ENCODE measurements at places on chromosomes 6 and 20.

DNA sequence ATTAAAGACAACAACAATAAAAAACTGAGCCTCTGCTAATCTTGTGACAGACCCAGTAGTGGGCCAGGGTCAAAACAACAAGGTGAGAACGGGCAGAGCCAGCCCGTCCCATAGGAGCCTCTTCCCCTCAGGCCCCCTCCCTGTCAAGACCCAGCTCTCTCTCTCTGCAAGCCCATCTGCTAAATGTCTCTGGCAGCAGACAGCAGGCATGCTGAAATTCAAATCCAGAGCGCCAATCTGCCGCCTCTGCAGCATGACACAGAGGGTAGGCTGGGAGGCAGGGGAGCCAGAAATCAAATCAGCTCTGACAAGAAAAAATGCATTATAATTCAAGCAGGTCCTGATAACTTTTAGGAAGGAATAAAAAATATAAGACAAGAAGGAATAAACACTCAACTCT, 26.3 kb downstream of the METTL24 start:
- DNase-seq, result no peak

DNA sequence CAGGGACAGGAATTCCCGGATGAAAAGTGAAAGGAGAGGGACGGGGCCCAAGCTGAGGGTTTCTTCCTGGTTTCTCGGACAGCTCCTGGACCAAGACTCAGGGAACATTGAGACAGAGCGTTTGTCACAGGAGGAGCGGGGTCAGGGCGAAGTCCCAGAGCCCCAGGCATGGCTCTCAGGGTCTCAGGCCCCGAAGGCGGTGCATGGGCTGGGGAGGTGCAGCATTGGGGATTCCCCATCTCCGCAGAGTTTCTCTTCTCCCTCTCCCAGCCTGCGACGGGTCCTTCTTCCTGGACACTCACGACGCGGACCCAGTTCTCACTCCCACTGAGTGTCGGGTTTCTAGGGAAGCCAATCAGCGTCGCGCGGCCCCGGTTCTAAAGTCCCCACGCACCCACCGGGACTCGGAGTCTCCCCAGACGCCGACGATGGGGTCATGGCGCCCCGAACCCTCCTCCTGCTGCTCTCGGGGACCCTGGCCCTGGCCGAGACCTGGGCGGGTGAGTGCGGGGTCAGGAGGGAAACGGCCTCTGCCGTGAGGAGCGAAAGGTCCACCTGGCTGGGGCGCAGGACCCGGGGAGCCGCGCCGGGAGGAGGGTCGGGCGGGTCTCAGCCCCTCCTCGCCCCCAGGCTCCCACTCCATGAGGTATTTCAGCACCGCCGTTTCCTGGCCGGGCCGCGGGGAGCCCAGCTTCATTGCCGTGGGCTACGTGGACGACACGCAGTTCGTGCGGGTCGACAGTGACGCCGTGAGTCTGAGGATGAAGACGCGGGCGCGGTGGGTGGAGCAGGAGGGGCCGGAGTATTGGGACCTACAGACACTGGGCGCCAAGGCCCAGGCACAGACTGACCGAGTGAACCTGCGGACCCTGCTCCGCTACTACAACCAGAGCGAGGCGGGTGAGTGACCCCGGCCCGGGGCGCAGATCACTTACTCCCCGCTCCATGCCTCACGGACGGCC, 54.6 kb upstream of the POLR1H start:
- no peak for DNase-seq

DNA sequence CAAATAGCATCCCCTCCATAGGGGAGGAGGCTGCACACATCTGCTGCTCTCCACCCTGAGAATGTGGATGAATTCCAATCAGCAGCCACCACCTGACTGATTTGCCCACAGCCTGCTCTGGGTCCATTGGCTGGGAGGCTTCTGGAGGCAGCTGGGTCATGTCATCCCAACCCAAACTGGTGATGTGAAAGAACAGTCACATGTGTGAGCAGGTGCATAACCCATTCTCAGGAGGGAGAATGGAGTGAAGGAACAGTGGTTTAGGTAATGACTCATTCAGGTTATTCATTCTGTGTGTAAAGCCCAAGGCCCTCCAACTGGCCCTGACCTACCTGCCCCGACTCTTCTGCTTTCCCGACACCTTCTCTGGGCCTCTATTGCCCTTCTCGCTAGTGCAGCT, 90.9 kb upstream of the GCM1 start:
- no peak for DNase-seq

DNA sequence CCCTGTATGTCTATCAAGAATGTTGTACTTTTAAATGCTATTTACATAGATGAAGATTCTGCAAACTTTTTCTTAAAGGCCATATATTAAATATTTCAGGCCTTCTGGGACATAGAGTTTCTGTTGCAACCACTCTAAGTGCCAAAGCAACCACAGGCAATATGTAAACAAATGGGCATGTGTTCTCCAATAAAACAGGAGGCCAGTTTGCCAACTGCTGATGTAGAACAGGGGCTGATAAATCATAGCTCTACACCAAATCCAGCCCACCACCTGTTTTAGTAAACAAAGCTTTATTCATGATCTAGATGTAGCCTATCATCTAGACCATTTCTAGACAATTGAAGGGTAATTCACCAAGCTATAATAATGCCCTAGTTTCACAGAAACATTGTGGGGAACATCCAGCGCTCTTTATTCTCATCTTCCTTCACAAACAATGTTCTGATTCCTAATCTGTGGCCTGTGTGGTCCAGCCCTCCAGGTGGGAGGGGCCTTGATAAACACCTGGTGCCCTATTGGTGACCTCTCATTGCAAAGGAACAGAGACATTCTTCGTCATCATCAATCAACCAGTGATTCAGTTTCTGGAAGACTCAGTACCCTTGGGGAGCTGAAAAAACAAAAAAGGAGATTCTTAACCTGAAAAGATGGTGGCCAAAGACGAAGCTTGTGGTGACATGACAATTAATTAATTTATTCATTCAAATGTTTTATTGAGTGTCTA, 80.2 kb downstream of the PREP start:
- peak; percentile 36 for DNase-seq

DNA sequence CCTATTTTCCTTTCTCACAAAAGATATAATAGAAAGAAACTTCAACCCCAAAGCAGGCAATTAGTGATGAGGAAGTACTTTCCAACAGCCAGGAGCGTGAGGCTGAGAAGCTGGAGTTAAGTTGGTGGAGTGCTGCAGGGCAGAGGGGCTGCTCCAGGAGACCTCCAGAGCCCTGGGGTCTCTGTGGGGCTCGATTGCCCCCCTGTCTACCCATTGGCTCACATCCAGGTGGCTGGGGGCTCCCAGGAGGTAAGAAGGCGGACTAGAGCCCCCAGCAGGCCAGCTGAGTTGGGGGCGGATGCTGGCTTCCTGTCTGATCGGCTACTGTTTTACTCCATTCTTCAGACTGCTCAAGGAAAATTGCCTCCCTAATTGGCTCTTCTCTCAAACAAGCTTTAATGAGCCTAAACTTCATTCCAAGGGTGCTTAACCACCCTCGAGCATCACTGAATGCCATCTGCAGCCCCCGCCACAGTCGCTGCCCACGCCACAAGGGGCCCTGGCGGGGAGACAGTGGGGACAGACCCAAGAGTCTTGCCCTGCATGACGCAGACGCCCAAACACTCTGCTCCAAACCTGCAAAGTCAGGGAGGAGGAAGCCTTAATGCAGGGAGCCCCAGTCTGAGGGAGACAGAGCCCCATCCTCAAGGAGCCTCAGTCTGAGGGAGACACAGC, 78.6 kb downstream of the MDGA1 start:
- DNase-seq, result no peak

- DNase-seq, result no peak
Measured at GRCh38 chr20:24915440-24915839, 33.6 kb upstream of the CST7 start.

- DNase-seq, result no peak
Measured at GRCh38 chr6:98041921-98042320, 758.9 kb upstream of the MMS22L start.

GRCh38 chr20:22499515-22500166, 84.7 kb downstream of the FOXA2 start:
- peak; percentile 87 for DNase-seq

DNA sequence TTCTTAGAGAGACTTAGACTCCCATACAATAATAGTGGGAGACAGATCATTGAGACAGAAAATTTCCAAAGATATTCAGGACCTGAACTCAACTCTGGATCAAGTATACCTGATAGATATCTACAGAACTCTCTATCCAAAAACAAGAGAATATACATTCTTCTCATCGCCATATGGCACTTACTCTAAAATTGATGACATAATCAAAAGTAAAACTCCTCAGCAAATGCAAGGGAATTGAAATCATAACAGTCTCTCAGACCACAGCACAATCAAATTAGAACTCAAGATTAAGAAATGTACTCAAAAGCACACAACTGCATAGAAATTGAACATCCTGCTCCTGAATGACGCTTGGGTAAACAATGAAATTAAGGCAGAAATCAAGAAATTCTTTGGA, 28.7 kb downstream of the PERP start:
- DNase-seq, result no peak

GRCh38 chr20:35216541-35216940, 9.9 kb upstream of the MMP24 start:
- DNase-seq, result no peak

DNA sequence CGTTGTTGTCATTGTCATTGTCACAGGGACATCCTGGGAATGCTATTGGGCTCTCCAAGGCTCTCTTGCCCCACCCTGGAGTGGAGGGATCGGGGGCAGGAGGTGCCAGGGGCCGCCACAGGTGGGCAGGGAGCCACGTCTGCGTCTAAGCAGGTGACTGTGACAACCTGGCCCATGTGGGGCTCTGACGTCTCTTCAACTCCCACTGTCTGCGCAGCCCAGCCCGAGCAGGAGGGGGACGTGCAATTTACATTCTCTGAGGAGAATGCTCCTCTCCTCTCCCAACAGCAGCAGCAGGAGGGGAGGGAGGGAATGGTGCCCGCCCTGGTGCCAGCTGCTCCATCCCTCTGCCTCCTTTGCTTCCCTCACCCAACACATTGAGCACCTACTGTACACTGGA, 50.1 kb downstream of the GRM4 start:
- no peak for DNase-seq

- DNase-seq, result no peak
Measured at GRCh38 chr6:73418081-73418741, 23.6 kb downstream of the DDX43 start.

GRCh38 chr6:52539607-52540006, 37.3 kb downstream of the TRAM2 start:
- DNase-seq, result no peak

- no peak for DNase-seq
Measured at GRCh38 chr6:48037946-48038345, 73.1 kb downstream of the PTCHD4 start.

DNA sequence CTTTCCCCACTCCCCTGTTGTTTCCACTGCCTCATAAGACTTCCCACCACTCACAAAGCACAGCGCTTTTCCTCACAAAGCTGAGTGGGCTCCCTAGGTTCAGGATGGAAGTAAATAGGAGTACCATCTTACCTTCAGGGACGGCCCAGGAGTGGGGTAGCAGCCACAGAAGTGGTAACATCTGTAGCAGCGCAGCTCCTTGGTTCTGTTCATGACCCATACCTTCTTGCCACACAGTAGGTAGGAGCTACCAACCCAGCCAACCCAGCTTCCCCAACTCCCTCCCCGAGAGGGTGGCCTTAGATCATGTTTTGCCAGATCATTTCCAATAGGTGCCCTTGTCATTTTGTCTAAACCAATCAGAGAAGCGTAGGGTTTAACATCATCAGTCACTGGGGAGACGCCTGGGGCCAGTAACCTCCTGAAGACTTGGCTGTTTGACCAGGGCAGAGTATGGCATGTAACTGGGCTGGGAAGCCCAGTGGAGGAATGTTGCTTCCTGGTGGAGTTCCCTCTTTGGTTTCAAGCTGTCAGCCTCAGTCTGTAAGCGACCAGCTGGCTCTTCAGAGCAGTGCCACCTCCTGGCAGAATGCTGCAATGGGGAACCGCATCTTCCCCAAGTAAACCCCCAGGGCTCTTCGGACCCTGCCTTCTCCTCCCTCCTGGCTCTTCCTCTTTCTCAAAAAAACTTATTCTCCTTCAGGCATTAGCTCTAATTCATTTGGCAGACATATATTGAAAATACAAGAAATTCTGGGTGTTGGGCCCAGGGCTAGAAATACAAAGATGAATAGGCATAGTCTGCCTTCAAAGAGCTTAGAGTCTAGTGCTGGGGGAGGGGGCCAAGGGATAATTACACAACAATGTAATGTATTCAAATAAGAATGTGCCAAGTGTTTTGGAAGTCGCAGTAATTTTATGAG, at the start of gene HLA-DMA:
Gene HLA-DMA (minus strand): TSS at position 281 of the 923 bp plus-strand sequence. CDS start 61 bp downstream, at position 220.
- no peak for DNase-seq

GRCh38 chr20:46023999-46024398, 5.0 kb upstream of the SLC12A5 start:
- no peak for DNase-seq

DNA sequence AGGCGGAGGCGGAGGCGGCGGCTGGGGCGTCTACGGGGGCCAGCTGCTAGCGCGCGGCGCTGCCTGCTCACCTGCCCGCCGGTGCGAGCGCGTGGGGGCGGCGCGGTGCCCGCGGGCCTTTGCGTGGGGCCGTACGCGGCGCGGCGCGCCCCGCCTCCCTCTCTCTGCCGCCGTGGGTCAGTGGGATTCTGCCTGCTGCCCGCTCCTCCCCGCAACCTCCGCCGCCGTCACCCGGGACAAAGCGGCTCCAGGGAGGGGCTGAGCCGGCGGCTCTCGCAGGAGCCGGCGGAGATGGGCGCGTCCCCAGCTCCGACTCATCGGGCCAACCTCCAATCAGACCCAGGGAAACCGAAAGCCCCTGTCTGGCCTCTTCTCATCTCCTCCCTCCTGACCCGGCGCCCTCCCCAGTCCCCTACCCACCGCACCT, at the start of gene RCAN2:
Gene RCAN2 (minus strand): TSS at position 249 of the 427 bp plus-strand sequence.
- DNase-seq, result no peak

GRCh38 chr6:131036601-131037000, 26.4 kb downstream of the EPB41L2 start:
- no peak for DNase-seq

- no peak for DNase-seq
Measured at GRCh38 chr6:73644030-73644429, 9.8 kb downstream of the SLC17A5 start.

DNA sequence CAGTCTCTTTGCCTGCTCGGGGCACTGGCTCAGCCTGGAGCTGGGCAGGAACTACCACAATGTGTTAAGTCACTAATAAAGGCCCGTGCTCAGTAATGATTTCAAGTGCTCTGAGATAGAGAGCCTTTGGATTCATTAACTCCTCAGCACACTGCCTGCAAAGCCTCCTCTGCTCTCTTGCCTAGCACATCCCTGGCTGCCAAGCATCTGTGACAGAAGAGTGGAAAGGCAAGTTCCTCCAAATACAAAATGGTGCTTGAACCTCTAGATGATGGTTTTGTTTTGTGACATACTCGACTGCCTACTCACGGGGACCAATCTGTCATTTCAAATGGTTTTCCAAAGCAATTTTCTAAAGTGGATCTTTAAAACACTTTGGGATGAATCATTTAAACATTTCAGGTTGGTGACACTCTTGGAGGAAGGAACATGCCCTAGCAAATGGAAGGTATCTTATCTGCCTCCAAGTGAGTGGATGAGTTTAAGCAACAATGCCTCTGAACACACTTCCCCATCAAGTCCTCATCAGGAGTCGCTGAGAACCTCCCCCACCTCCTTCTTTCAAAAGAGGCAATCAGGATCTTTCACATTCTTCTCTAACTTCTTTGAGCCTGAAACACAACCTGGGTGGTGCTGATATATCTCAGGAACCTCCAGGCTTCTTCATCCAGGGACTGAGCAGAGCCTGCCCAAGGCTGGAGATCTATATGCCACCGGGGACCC, 35.8 kb downstream of the METTL24 start:
- DNase-seq, result no peak

GRCh38 chr6:18004256-18004985, 17.0 kb upstream of the KIF13A start:
- DNase-seq, result no peak

GRCh38 chr20:33401921-33402369, 626 bp upstream of the CDK5RAP1 start:
- DNase-seq, result no peak
